Cortex of kidney (tissue), 1 donor: ENCODE measurements at places on chromosomes 5 and 9.

DNA sequence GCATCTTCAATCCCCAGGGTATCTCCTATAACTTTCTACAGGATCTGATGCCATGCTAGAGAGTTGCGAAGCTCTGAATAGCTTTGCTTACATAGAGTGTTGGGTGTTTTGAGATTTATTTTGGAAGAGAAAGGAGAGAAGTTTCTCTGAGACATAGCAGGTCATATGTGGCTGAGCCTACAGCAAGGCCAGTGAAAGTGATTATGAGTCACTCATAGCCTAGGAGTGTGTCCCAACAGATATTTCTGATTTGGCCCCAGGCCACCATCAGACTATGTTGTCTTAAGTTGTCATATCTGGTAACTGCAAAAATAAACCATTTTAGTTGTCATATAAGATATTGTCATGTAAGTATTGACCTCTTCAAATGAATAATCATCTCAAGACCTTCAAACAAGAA lies 132.0 kb upstream of the RAI14 start:
- DNase-seq: no peak

- no peak for DNase-seq
These were observed 49.1 kb downstream of the HOMER1 start for GRCh38 chr5:79464695-79465332.

- DNase-seq: no peak
These were observed 49.4 kb downstream of the SLC22A5 start for GRCh38 chr5:132418881-132419280.

- DNase-seq: no peak
These were observed 16.4 kb upstream of the FST start for GRCh38 chr5:53463909-53464621.

- DNase-seq: no peak
These were observed 106.6 kb upstream of the TBCA start for GRCh38 chr5:77882670-77883257.

- no peak for DNase-seq
These were observed 54.5 kb downstream of the PDE4D start for GRCh38 chr5:59838989-59839388.

- DNase-seq: no peak
These were observed 72.7 kb upstream of the STXBP1 start for GRCh38 chr9:127539259-127539981.

DNA sequence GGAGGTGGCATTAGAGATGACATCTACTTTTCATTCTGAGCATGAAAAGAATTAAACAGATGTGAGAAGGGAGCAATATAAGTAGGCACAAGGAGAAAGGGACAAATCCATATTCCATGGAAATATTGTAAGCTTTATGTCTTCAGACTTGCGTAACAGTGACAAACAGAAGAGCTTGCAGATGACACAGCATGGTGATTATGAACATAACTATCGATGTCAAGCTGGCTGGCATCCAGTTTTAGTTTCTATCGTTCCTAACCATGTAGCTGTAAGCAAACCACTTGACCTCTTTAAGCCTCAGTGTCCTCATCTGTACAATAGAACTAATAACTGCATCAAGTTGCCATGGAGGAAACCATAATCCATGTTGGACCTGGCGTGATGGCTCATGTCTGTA lies 246.7 kb upstream of the ADRA1B start:
- DNase-seq: no peak

- no peak for DNase-seq
These were observed 3.3 kb downstream of the GPX3 start for GRCh38 chr5:151023651-151024050.

GRCh38 chr9:125435776-125436612 lies 174.4 kb downstream of the GAPVD1 start:
- no peak for DNase-seq

- DNase-seq: no peak
These were observed 622.3 kb downstream of the MTRR start for GRCh38 chr5:8491254-8491653.

DNA sequence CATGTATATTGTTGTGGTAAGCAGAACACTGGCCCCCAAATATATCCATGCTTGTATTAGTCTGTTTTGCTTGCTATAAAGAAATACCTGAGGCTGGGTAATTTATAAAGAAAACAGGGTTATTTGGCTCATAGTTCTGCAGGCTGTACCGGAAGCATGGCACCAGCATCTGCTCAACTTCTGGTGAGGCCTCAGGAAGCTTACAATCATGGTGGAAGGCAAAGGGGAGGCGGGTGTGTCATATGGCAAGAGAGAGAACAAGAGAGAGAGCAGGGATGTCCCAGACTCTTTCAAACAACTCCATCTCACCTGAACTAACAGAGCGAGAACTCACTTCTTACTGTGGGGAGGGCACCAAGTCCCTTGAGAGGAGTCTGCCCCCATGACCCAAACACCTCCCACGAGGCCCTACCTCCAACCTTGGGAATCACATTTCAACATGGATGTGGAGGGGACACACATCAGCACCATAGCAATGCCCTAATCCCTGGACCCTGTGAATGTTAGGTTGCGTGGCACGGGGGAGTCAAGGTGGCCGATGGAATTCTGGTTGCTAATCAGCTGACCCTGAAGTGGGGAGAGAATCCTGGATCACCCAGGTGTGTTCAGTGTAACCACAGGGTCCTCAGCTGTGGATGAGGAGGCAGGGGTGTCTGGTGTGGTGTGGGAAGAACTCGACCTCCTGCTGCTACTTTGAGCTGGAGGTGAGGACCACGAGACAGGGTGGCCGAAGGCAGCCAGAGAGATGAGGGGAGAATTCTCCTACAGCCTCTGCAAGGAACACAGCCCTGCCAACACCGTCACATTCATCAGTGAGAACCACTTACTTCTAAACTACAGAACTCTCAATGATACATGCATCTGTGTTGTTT lies 172.8 kb downstream of the AUH start:
- DNase-seq: no peak

- no peak for DNase-seq
These were observed 129.5 kb upstream of the FSTL4 start for GRCh38 chr5:133741818-133742355.

DNA sequence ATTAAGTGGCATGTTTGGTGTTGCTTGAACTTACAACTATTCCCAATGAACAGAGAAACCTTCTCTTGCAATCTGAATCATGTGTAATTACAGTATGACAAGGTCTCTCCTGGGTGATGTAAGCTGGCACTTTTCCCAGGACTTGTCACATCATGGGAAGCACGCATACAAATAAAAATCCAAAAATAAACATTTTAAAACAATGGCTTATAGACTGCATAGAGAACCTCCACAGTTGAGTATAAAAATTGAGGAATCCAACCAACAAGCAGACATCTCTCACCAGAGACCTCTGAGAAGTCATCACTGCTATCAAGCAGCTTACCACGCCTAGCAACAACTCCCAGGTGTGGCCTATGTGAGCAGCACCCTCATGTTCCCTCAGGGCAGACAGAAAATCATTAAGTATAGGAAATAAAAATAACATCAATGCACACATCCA lies 3.9 kb downstream of the MLLT3 start:
- DNase-seq: no peak

GRCh38 chr9:33818167-33818846 lies 1.3 kb downstream of the UBE2R2 start:
- no peak for DNase-seq

DNA sequence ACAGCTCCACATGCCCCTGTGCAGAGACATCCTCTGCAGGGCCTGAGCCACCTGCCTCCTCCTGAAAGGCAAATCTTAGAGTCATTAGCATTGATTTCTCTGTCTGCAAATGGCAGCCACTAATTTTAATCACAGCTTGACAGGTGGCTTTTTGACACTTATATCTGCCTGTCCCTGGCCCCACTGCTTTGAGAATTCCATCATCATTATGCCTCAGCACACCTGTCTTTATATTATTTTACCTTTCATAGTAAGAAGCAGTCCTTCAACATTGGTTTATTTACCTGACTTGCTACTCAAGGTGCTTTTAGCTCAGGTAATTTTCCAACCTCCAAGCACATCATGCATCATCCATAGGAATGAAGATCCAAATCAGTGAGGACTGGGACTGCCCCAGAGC lies 451.3 kb downstream of the MTRR start:
- DNase-seq: no peak

DNA sequence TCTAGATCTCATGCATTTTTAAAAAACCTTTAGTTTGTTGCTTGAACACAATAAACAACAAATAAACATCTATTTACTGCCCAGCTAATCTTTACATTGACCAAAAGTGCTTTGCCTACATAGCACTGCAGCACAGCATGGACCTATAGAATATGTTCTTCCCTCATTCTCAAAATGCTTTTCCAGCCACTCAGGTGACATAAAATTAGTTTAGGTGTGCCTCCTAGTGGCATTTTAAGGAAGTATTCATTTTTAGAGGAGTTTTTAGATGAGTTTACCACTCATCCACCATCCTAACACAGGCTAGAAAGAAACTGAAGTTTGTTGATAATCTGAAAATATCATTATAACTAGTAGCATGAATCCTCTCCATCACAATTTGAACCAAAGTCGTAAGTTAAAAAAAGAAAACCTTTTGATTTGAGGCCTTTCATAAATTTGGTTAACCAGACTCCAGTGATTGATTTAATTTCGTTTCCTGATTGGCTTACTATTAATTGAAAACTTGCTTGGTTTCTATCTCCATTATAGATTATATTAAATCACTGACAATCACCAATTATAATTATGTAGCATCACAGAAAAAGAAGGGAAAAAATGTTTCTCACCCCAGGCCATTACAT lies 12.6 kb downstream of the PLGRKT start:
- DNase-seq: no peak

- DNase-seq: no peak
These were observed 78.7 kb downstream of the HAPLN1 start for GRCh38 chr5:83641946-83642345.

DNA sequence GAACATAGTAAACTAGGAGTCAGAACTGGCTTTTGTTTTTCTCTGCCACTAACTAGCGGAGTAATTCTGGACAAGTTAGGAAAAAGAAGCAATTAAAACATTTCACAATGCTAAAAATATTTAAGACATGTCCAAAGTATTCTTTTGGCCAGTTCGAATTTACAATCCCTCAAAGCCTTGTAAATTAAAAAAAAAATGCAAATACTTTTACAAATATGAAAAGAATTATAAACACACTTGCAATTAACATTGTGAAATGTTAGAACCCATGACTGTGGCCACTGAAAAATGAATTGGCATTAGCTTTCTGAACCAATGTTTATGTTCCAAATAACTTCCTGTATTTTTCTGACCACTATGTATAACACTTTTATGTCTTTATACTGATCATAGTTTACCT lies 2.2 kb downstream of the RAD1 start:
- no peak for DNase-seq

DNA sequence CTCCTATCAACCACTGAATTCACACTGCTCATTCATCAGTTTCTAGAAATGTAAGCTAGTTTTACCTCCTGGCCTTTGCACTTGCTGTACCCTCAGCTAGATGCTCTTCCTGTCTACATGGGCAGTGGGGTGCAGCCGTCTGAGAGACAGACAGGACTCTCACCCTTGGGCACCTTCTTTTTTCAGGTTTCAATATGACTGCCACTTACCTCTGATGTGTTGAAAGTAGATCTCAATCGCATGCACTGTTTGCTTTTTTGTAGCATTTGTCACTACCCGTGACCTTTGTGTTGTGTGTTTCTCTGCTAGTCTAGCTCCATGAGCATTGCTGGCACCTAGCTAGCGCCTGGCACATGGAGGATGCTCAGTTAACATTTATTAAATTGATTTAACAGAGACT lies 403.1 kb upstream of the TRPC7 start:
- no peak for DNase-seq

DNA sequence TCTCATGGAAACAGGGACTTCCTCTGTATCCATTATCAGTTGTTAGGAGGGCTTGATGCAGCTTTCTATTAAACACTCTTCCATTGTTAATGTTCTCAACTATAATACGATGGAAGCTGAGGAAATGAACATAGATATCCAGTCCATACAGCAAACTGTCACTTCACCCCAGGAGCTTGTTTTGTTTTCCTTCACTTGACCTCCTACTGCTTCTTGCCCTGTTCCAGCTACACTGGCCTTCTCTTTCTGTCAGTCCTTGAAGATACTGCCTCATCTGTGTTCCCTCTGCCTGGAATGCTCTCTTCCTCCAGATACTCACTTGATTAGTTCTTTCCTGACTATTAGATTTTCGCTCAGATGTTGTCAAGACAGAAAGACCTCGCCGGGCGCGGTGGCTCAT lies 17.1 kb downstream of the CTNNA1 start:
- no peak for DNase-seq

DNA sequence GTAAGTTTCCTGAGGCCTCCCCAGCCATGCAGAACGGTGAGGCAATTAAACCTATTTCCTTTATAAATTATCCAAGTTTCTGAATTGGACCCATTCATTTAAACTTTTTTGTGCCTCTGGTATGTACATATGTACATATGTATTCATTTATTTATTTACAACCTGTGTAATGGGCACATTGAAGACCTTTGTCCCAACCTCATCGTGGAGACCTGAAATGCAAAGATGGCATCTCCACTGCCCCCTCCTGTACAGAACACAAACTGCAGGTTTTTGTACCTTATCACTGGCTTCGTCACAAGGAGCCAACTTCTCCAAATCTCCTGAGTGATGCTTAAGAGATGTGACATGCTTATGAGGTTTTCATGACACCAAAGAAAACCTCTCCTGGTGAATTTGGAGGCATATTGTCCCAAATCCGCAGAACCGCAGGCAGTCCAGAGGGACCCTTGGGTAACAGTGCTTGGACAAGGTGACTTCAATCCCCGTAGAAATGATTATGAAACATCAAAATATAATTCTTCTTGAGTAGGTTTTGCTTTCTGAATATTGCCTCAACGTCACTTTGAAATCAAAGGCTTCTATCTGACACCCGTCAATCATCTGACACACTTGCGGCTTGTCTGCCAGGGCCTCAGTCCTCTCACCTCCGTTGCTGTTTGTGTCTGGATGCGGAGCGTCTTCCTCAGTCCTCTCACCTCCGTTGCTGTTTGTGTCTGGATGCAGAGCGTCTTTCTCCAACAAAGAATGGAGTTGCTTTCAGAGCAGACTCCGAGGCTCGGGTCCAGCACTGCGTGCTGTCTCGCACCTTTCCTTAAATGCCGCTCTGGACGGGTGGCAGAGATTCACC lies 135.0 kb upstream of the IRX4 start:
- no peak for DNase-seq

DNA sequence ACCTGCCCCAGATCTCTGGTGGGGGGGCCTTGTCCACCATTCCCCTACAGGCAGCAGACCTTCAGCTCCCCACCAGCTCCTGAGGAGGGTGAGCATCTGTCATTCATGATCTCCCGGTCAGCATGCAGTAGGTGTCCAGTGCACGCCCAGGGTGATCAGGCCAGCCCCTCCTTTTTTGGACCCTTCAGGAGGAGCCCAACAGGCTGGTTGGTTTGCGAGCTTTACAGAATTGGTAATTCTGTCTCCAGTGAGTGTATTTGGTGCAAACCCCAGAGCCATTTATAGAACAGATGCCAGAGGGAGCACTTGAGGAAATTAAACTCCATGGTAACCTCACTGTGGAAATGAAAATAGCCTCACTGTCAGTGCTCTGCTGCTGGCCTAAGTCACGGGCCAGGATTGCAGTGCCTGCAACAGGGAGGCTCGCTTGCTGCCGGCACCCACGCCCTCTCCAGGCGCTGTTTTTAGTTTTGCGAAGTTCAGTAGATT lies 23.4 kb downstream of the WNK2 start:
- no peak for DNase-seq

- DNase-seq: no peak
These were observed 35.6 kb downstream of the WWC1 start for GRCh38 chr5:168327019-168327421.
